Kasumi-1 (cell line): ENCODE measurements at places on chromosomes 3 and 15.

- peak; percentile 14 for DNase-seq
Observed at GRCh38 chr15:59642351-59642750, 15.0 kb downstream of the GTF2A2 start.

DNA sequence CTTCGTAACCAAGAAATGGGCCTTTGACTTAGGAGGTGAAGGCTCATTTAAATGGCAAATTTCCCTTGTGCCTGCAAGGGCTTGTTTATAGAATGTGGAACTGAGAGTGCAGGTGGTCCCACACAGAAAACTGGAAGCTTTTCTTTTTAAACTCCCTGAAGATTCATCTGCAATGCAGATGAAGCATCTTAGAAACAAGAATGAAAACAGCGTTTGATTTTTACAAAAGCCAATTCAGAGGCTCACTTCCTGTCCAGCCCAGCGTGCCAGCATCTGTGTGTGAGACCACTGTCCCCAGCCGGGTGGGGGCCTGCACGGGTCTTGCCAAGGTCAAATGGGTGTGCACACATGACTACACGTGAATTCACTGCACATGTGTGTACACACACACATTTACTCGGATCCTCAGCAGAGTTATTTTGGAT, 94.7 kb downstream of the LINGO1 start:
- no peak for DNase-seq

DNA sequence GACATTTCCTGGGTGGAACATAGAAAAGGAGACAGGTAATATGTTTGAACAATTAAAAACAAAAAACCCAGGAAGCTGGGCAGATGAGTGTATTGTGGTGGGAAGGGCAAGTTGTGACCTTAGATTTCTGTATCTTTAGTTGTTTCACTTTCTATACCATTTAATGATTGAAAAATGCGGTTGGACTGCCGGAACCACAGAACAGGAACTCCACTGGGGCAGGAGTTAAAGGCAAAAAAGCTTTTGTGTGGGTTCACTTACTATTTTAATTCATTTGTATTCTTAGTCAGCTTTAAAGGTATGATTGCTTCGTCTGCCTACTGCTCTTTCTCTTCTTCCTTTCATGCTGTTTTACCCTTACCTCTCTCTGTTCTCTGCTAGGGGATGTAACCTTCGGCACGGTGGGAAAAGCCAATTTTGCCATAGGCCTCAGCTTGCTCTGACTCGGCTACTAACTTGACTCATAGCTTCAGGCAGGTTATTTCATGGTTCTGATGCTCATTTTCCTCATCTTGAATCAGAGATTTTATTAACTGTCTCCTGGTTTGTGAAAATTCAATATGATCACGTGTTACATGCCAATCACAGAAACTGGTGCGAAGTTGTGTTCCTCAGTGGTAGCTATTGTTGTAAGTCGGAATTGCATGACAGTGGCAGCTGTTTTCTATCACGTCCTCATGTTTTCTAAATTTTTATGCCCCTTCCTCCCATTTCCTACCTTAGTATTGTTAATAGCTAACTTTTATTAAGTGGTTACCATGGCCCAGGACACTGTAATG, 1.6 kb upstream of the MCTP2 start:
- peak; percentile 49 for DNase-seq

DNA sequence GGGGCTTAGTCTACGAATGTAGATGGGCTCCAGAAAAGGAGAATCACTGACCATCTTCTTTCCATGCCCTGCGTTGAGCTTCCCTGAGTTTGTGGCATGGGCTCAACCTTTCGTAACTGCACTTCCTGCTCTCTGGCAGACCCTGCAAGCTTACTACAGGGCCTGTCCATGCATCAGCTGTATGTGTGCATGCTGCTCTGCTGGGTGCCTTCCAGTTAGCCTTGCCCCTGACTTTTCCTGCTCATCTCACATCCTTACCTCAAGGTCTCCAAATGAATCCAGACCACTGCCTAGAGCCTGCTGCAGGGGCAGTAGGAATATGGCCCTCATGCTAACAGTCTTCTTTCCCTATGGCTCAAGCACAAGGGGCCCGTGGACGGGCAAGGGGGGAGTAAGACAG, 2.0 kb upstream of the TF start:
- DNase-seq: no peak

DNA sequence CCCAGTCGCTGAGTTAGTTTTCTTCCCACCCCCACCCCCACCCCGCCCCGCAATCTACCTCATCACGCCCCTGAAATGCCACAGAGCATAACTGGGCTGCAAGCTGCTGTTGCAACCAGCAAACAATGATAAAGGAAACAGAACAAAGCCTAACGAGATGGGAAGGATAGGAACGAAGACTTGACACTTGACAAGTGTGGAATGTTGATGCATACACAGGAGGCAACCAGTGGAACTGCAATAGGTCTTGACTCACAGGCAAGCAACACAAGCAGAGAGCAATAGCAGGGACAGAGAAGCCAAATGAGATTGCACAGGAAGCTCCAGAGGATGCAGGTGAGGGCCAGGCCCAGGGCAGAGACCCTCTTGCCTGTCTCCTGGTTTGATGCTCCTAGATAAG, 225.9 kb downstream of the IGSF11 start:
- no peak for DNase-seq

GRCh38 chr3:125401402-125401801, 26.3 kb upstream of the ZNF148 start:
- no peak for DNase-seq

DNA sequence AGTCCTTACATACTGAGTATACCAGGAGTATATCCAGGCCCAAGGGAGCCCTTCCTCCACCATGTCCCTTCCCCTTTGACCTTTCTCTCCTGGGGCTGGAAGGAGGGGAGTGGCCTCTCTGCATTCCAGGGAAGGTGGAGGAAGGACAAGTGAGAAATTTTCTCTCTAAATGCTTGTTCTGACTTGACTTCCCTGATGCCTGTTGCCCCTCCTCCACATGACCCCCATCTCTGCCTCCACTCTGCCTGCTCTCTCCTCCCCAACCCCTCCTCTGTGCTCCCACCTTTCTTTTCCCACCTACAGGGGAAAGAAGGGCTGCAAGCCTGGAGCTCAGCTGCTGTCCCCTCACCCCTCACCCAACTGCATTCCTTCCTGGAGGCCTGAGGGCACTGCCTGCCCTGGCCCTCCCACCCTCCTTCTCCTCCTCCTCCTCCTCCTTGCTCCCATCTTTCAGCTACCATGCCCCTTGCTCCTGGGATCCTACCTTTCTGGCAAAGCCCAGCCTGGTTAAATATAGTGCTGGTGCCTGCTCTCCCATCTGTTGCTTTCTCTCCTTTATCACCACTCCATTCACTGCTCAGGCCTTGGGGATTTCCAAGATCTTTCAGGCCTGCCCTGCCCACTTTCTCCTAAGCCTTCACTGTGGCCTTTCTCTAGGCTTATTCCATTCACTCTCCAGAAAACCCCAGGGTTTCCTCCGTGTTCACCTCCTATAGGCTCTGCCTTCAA, 8.5 kb upstream of the DAG1 start:
- no peak for DNase-seq

GRCh38 chr3:53613125-53613524, 118.7 kb downstream of the CACNA1D start:
- DNase-seq: no peak

DNA sequence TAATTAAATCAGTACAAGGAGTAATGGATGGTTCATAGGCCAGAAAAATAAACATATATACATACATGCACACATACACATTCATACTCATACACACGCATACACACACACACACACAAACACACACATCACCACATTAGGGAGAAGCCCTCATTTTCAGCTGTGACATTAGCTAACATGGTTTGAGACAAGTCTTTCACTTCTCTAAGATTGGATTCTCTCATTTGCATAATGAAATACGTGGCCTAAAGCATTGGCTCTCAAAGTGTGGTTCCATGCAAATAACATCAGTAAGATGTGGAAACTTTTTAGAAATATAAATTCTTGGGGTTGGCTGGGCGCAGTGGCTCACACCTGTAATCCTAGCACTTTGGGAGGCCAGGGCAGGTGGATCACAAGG, 452.6 kb downstream of the TAFA4 start:
- DNase-seq: no peak

DNA sequence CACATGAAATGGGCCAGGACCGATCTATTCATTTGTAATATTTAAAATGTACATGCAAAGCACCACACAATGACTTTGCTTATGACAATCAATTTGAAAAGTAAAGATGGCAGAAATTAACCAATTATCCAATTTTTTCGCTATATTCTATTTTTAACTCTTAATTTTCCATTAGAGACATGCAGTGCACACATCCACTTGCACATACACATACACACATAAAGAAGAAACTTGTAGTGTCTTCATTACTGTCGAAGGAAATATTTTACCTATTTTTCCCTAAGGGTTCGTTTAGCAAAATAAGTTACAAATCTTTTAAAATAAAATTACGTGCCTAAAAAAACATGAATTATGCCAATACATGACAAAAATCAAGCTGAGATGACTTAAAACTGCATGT, 194.3 kb upstream of the MDFIC2 start:
- no peak for DNase-seq

- no peak for DNase-seq
Observed at GRCh38 chr3:39419742-39420315, 13.3 kb downstream of the RPSA start.

DNA sequence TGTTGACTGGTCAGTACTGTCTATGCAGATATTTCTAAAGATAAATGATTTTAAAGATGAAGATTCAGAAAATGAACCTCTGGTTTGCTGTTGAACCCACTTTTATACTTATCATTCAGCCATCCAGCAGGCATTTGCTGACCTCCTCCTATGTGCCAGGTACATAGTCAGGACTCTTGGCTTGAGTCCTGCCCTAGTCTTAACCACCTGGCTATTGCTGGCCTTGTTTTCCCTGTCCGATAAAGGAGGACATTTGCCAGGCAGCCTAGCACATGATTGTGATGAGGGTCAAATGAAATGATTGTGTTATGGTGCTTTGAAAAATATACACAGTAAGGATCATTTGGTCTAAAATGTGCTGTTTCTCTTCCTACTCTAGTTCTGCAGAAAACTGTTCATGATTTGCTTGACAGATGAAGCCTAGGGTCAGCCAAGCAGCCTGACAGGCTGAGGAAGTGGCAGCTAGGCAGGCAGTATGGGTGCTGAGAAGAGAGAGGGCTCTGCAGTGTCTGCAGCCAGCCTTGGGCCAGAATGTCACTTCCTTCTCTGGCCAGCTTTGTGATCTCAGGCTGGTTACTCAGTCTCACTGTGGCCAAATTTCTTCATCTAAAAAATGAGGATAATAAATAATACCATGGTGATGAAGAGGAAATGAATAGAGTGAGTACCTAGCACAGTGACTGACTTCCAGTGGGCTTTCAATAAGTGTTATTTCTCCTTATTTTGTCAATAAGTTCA, 13.8 kb downstream of the EXOSC7 start:
- DNase-seq: peak; percentile 12

GRCh38 chr3:154244644-154245043, 79.6 kb downstream of the DHX36 start:
- no peak for DNase-seq

- DNase-seq: no peak
Observed at GRCh38 chr15:70243686-70244540, 146.2 kb upstream of the TLE3 start.

DNA sequence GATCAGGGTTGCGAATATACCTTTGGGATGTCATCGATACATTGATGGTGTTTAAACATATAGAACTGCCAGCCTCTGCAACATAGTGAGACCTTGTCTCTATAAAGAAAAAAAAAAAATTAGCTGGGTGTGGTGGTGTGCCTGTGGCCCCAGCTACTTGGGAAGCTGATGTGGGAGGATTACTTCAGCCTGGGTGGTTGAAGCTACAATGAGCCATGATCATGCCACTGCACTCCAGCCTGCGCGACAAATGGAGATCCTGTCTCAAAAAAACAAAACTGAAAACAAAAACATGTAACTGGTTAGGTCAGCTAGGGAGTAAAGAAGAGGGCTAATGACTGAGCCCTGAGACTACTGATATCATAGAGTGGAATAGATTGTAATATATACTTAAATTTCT, 30.7 kb upstream of the MGA start:
- DNase-seq: no peak

DNA sequence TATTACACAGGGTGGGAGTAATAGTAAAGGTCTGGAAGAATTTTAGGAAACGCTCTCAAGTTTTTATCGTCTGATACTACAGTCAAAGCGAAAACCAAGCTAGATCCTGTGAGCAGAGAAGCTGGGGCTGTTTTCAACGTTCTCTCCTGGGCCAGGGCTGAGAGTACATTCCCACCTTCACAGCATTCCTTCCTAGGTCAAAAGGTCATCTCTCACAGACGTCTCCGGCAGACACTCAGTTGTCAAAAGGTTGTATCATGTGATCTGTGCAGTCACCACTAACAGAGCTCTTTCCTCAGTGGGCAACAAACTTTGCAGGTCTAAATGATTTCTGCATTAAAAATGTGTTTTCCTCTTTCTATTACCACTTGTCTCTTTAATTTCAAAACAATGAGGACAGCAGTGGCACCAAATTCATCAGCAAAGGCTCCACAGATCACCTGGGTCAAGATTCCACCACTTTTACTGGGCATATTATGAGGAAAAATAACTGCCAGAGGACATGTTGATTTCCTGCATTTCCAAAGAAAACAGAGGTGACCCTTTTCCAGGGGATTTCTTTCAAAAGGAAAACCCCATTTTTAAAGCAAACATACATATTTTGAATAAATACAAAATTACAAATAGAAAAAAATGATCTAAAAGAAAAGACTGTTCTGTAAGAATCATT, 41.9 kb downstream of the MEIS2 start:
- DNase-seq: no peak

DNA sequence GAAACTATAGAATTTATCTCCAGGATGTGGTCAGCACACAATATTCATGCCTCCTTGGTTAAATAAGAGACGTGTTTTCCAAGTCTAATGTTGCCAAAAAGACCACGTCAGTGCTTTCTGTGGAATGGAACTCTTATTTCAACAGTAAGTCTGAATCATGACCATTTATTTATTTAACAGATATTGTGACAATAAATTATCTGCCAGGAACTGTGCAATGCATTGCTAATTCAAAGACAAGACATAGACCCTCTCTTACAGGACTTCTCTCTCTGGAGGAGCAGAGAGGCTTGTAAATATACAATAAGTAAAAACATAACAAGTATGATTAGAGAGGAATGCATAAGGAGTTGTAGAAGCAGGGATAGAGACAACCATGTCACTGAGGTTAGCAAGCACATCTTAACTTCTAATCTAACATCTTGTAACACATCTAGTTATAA, 227.5 kb downstream of the DTWD1 start:
- no peak for DNase-seq

- no peak for DNase-seq
Observed at GRCh38 chr3:9117220-9117619, 132.2 kb downstream of the SRGAP3 start.

- DNase-seq: no peak
Observed at GRCh38 chr15:62378772-62379498, 213.8 kb upstream of the C2CD4B start.

GRCh38 chr3:52174896-52175295, 20.7 kb upstream of the POC1A start:
- DNase-seq: no peak
